ENCODE measurements at places on chromosomes 11 and 22. TPM values are rescaled to one million over a fixed set of nuclear protein-coding genes. Genes with fewer than 3 reads are reported as not detected.

IRAG1 gene
- total RNA-seq, result 50.6 TPM

SLC43A3 gene
- total RNA-seq, result 10.8 TPM

CBLIF gene
- total RNA-seq, result not detected

SCUBE1 gene
- 0.07 TPM for total RNA-seq

SAA1 gene
- total RNA-seq, result not detected

UPK3A gene
- total RNA-seq, result not detected

All from chondrocyte (in vitro differentiated cells).